ENCODE measurements at places on chromosomes 6 and 20.

GRCh38 chr20:40578961-40579360 lies 110.1 kb downstream of the MAFB start:
- DNase-seq, result no peak

DNA sequence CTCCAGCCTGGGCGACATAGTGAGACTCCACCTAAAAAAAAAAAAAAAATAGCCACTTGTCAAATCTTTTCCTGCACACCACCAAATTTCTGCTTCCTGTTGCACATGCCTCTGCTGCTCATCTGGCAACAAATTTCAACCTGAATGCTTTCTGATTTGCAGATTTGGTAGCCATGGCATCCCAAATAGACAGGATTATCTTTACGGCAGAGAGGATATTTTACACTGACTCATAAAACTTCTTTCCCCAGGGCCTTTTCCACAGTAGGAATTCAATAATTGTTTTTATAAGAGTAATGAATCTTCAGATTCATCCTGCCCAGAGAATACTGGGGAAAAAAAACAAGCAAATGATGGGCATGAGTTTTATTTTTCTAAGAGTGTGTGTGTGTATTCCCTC lies 264.6 kb downstream of the FRK start:
- DNase-seq, result no peak

DNA sequence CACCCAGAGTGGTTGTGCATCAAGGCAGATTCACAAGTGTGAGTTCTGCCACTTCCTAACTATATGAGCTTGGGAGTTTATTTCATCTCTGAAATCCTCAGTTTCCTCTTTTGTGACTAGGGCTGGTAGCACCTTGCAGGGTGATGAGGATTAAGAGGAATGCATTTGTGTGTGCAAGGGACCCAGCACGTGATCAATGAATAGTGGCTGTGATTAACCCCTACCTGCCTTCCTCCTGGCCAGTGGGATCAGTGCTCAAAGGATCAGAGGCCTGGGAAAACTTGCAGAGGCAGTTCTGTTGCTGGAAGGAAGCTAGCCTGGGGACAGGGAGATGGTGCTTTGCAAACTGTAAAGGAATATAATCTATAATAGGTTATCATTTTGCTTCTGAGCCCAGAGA lies 7.3 kb downstream of the SDC4 start:
- DNase-seq, result no peak

DNA sequence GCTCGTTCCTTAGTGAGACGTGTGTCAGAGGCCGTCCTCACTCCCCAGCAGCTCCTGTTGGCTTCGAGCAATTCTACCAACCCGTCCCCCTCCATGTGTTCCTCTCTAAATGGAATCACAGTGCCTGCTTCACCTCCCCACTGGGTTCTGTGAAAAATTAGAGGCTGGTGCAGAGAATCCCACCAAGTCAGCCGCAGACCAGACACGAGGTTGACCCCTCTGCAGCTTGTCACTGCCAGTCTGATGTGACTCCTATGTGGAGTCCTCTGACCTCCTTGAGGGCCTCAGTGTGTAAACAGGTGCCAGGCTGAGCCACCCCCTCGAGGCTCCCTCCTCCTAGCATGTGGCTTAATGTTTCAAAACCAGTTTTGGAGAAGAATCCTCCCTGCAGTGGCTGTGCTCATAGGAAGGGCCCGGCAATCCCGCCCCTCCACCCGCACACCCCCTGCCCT lies 12.6 kb upstream of the IRF4 start:
- no peak for DNase-seq

- no peak for DNase-seq
Observed at GRCh38 chr6:16508959-16509358, 252.3 kb downstream of the ATXN1 start.

- peak; percentile 15 for DNase-seq
Observed at GRCh38 chr20:25178563-25179438, 16.7 kb upstream of the ENTPD6 start.

DNA sequence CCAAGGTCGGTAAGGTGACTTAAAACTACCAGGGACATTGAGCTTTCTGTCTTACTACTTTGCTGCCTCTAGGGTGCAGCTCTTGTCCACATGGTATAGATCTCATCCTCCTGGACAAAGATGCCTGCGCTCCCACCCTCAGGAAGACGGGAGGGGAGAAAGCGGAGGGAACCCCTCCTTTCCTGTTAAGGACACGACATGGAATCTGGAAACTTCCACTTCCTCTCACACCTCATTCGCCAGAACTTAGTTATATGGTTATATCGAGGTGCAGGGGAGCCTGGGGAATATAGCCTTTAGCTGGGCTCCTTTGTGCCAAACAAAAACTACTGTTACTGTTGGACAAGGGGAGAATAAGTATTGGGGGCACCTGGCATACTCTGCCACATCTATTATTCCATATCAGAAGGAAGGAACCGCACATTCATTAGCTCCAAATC lies 224.3 kb upstream of the TSHZ2 start:
- DNase-seq, result peak; percentile 8

- no peak for DNase-seq
Observed at GRCh38 chr6:126821706-126822105, 296.8 kb upstream of the RSPO3 start.

- no peak for DNase-seq
Observed at GRCh38 chr20:19498756-19499155, 259.3 kb upstream of the RIN2 start.

DNA sequence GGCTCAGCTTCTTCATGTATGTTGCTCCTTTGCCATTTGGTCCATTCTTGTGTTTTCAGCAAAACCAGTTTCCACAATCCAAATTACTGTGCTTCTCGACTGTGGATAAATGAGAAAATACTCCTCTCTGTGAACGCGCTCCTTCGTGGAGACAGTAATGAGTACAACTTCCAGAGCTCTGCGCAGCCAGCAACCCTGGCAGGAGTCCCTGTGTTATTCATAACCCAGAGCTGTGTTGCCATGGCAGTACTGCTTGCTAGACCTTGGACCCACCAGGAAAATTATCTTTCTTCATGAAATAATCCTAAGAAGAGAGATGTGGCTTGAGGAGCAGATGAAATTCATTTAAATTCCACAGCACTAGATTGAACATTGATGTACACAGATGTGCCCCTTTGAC lies 73.7 kb downstream of the SLC22A3 start:
- DNase-seq, result no peak

DNA sequence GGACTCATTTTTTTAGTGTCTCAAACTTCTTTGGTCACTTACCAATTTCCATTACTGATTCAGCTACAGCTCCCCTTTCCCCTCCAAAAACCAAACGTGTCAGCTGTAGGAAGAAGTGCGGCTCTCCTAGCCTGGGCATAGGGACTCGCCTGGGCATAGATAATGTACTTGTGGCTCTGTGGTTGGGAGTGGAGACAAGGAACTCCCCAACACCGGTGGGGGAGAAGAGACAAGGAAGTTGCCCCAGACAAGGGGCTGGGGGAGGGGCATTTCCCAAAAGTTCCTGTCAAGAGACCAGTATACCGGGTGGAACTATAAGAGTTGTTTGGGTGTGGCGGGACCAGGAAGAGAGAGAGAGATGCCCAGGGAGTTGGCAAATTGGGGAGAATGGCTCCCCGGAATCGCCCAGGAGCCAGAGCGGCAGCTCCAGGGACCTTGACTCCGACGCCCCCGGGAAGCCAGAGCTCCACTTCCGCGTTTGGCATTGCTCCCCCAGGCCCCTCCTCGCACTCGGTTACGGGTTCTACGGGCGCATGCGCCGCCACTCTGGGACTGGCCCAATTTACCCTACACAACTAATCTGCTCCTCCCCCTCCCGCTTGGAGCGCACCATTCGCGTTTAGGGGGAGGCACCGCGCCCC lies 871 bp upstream of the ZFAND3 start:
- peak; percentile 97 for DNase-seq

DNA sequence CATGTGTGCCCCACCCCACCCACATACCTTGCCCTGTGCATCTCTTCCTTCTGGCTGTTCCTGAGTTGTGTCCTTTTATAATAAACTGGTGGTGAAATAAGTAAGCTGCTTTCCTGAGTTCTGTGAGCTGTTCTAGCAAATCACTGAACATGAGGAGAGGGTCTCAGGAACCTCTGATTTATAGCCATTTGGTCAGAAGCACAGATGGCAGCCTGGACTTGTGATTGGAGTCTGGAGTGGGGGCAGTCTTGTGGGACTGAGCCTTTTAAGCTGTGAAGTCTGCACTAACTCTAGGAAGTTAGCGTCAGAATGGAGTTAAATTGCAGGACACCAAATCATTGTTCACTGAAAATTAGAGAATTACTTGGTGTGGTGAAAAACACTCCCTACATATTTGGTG lies 245.4 kb downstream of the LRFN2 start:
- DNase-seq, result no peak

GRCh38 chr6:28664870-28665396 lies 139.3 kb downstream of the GPX5 start:
- DNase-seq, result peak; percentile 41

Data from K562 (cell line).